AG04449 (cell line): ENCODE measurements at places on chromosomes 6 and 20.
A peak's percentile ranks its signal among the peaks of the same experiment; 100 is the strongest.

DNA sequence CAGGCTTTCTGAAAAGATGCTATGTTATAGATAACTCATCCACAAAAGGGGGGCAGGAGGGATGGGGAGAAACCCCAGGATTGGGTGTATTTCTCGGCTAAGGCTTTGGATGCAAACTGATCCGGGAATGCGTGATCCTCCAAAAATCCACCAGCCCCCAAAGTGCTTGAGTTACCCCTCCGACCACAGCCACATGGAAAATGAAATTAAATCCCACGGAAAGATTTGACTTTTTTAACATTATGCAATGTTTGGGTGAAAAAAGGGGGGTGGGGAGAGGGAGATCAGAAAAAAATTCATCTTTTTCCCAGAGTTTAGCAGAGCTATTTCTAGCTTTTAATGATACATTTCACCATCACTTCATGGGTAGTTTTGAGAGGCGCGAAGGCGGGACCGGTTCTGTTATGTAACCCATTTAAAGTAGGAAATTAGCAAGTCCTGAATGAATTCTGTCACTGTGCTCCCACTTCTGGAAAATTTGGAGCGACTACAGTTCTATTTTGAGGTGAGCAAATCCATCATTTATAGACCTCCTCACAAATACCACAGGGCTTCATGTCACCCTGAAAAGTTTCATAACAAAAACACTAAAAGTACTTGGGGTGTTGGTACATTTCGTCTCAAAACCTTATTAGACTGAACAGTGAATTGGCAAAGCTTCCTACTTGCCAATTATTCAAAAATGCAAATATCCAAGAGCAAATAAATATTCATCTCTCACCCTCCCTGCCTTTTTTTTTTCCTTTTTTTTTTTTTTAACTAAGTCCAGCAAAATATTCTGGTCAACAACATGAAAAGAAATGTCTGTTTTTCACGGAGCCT lies 51.9 kb upstream of the NFATC2 start:
- DNase-seq = no peak

- DNase-seq = peak; percentile 66
Measured at GRCh38 chr6:169536446-169537170, 165.2 kb downstream of the WDR27 start.

- no peak for DNase-seq
Measured at GRCh38 chr20:37335642-37336368, 10.1 kb upstream of the SRC start.

DNA sequence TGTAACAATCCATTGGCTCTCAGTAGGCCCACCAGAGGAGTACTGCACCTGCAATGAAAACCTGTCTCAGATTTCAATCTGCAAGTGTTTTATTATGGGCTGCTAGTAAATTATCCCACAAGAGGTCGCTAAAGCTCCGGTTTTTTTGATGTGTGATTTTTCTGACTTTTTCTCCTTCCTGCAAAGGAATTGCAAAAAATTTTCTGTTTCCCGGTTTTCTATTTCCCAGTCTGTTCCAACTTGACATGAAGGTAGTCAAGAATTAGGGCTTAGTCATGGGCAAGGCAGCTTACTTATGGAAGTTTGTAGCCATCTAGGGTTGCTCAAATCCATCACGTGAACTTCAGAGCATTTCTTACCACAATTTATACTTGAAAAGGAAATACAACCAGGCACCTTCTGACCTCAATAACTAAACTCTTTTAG lies 38.5 kb upstream of the AHI1 start:
- DNase-seq = peak; percentile 88

- no peak for DNase-seq
Measured at GRCh38 chr6:119647309-119647708, 297.7 kb upstream of the MAN1A1 start.

DNA sequence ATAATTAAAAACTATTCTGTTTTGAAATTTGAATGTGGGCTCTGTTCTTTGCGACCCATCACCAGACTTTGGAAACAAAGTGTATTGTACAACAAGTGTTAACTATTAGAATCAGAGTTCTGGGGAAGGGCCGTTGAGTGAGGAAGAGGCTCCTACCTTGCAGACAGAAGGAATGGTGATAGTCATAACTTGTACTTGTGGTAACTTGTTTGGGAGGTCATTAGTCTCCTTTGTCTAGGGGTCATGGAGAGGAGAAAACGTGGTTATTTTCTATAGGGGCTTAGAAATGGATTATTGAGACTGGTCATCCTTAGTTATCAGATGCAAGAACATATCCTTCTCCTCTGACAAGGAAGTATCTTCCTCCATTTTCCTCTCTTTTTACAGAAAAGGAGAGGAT lies 174.8 kb downstream of the BMP2 start:
- DNase-seq = no peak

DNA sequence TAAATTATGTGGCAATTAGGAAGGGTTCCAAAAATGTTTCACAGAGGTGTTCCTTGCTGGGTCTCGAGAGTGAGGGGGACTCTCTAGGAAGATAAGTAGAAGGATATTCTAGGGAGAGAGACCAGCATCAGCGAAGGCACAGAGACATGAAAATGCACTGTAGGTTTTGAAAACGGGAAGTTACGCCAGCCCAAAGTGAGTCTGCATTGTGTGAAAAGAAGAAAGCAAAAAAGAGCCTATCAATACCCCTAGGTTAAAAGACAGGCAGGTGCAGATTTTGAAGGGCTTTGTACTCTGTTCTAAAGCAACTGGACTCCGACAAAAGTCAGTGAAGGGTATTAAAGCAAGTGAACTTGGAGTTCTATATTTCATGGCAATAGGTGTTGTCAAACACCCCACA lies 25.7 kb upstream of the MRAP2 start:
- no peak for DNase-seq

DNA sequence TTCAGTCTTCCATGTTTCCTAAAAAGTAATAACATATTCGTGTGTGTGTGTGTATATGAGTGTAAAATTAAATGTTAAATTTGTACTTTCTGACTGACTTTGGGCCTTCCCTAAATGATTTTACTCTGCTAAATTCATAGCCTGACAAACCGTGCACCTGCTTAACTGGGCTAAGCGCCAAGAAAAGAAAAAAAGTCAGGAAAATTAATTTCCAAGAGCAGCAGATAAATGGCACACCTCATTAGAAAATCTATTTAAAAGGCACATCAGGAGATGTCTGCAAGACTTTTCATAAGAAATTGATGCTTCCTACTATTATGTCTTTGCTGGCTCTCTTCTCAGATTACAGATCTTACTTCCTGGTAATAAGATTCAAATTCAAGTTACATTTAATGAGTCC lies 72.4 kb downstream of the TRDN start:
- no peak for DNase-seq

DNA sequence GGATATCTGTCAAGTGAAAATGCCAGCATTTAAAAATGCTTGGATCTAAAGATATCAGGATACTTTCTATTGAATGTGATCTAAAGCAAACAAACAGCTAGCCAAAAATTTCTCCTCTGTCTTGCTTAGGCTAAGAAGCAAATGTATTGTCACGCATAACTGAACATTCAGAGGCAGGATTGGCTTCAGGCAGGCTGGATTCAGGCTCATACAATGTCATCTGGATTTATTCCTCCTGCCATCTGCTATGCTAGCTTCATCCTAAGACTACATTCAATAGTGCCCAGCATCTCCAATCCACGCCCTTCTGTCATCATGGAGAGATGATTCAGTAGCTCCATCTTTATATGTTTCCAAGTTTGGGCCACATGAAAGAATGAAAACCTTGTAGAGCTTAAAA lies 27.1 kb downstream of the PFDN4 start:
- DNase-seq = no peak

DNA sequence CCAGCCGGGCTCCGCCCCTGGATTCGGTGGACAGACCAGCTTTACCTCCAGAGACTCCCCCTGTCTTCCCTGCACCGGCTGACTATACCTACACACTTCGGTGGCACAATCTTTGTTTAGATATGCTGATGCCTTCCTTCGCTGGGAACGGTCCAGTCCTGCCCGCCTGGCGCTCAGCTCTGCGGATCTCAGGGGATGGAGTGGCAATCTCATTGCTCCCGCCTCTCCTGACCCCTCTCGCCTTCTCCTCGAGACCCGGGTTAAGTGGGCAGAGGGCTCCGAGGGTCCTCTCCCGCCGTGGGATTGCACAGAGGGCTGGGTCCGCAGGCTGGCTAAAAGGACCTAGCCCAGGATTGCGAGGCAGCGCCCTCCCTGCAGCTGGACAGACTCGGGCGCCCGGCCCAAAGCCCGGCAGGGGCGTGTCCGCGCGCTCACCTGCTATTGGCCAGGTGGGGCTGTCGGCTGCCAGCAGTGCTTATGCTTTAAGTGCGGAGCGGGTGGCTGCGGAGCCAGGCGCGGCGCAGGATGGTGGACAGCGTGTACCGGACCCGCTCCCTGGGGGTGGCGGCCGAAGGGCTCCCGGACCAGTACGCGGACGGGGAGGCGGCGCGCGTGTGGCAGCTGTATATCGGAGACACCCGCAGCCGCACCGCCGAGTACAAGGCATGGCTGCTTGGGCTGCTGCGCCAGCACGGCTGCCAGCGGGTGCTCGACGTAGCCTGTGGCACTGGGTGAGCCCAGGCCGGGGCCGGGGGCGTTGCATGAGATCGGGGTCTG lies at the start of gene GNMT:
GNMT (plus strand) TSS at position 512 of the 777 bp plus-strand sequence; CDS start at position 526, 14 bp downstream.
- DNase-seq = no peak

DNA sequence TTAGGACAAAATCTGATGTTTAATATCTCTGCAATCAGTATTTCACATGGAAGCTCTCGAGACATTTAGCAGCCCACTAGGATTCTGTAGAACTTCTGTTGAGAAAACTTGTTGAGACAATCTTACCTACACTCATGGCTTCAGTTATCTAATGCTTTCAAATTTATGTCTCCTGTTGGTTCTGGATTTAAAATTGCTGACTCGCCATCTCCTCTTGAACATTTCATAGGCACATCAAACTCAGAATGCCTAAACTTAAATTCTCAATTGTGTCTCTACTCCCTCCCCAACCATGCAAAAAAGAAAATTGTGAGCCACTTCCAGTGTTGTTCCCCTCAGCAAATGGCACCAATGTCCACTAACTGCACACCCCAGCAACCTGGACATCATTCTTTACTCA lies 142.5 kb upstream of the AHI1 start:
- no peak for DNase-seq

DNA sequence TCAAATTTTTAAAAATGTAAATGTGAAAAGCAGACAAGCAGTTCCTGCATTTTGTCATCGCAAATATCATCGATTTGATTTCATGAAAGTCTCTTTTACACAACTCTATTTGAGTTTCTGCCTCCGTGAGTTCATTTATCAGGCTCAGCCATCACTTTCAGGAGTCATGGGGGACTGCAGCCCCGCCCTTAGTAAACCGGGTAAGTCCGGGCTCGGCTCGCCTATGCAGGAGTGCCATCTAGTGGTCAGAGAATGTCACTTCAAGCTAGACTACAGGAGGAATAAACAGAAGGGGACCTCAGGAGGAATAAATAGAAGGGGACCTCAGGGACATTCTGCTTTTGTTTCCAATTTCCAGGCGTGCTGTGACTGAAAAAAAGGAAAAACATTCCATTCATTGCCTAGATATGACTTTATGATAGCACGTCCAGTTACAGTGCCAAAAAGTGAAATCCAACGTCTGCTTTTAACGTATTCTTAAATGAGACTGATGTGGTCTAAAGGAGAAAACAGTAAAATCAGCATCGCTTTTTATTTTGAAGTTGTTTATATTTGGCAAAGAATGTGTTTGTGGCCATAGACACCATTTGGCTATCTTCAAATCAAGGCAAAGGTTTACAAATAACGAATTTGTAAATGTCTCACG lies 333.9 kb downstream of the HACE1 start:
- DNase-seq = no peak

GRCh38 chr6:130620338-130620781 lies 206.8 kb upstream of the SMLR1 start:
- no peak for DNase-seq

- DNase-seq = no peak
Measured at GRCh38 chr20:10125757-10126156, 91.0 kb downstream of the ANKEF1 start.

GRCh38 chr6:85714893-85715530 lies 72.3 kb upstream of the SYNCRIP start:
- no peak for DNase-seq

- no peak for DNase-seq
Measured at GRCh38 chr20:6663751-6664388, 103.6 kb upstream of the BMP2 start.

DNA sequence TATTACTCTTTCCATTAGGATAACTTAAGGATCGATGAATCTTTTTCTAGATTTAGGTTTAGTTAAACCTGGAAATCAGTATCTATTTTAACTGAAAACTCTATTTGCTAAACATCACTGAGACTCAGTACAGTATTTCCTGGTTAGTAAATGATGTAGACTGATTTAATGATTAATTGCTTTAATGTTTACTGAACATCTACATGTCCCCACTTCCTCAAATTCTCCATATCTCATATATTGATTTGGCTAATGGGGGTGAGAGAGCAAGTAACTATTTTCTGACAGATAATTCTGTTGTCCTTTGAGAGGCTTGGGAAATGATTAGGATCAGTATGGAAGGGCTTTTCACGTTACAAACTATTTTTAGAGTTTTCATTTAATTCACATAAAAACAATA lies 10.3 kb downstream of the MKKS start:
- DNase-seq = no peak
